Choroid plexus epithelial cell (primary cell): ENCODE measurements at places on chromosomes 13 and 19.

DNA sequence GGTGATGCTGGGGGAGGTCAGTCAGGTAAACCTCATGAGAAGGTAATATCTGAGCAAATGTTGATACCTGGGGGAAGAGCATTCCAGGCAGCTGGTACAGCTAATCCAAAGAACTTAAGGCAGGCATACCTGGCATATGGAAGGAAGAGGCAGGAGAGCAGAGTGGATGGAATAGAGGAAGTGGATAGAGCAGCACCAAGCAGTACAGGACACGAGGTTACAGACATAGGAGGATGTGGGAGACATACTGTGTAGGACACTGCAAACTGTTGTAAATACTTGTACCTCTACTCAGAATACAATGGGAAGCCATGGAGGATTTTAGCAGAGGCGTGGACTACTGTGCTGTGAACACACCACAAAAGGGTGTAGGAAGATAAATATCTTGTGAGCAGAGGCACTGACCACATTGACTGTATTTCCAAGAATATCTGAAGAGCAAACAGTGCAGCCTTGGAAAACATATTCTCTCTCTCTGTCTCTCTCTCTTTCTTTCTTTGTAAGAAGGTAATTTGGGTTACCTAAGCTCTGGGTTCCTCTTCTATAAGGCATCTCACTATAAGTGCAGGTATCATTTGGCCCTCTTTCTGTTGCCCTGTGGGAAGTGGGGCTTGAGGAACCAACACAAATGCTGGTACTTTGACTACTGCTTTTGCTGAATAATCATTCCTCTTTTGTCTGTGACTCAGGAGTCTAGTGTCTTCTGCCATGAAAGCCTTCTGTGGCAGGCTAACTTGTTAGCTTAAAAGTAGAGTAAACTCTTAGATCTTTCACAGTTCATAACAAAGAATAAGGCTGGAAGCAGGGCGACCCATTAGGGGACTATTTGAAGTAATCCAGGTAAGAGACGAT lies 238.0 kb downstream of the VWA8 start:
- DNase-seq, result no peak

GRCh38 chr19:12840091-12841079 lies 2.1 kb downstream of the MAST1 start:
- peak; percentile 69 for DNase-seq

GRCh38 chr13:20984879-20985278 lies 76.5 kb downstream of the LATS2 start:
- peak; percentile 63 for DNase-seq

DNA sequence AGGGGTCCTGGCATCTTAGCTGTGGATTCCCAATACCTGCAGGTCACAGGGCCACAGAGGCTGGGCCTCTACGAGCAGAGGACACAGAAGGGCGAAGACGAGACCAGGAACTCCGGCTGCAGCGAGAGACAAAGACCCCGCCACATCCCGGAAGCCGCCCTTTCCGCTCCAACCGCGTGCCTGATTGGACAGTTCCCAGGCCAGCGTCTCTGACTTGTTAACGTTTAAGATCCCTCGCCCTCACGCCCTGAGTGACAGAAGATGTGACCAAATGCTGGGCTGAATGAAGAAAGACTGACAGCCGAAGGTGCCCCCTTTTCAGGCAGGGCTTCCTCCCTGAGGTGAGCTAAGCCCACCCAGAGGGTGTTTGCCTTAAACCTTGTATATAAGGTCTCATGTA lies at the start of gene ZNF98:
TSS of gene ZNF98 (minus strand) at position 136 of the 400 bp plus-strand sequence. CDS start at position 14, 122 bp downstream.
- no peak for DNase-seq

- no peak for DNase-seq
These were observed 58.9 kb downstream of the RFC3 start for GRCh38 chr13:33876716-33877394.
